ENCODE measurements at places on chromosomes 13 and 19.

DNA sequence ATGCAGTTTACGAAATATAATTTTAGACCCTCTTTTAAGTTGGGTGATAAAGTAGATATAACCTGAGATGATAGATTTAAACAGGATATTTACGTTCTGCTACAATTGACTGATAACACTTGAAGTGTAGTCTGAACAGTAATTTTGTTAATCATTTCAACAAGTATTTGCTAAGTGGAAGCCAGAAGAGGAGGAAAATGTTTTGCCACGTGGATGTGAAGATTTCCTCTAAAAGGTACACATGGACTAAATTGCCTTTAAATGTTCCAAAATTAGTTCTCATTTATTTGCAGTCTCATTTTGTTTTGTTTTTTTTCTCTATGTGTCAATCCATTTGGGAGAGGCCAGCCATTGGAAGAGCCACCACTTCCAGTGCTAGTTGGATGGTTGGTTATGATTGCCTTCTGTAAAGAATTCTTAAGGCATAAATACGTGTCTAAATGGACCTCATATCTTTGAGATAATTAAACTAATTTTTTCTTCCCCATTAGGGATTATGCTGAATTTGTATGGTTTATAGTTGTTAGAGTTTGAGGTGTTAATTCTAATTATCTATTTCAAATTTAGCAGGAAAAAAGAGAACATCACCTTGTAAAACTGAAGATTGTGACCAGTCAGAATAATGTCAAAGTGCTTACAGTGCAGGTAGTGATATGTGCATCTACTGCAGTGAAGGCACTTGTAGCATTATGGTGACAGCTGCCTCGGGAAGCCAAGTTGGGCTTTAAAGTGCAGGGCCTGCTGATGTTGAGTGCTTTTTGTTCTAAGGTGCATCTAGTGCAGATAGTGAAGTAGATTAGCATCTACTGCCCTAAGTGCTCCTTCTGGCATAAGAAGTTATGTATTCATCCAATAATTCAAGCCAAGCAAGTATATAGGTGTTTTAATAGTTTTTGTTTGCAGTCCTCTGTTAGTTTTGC, 2.8 kb downstream of the MIR17HG start:
- DNase-seq: no peak

DNA sequence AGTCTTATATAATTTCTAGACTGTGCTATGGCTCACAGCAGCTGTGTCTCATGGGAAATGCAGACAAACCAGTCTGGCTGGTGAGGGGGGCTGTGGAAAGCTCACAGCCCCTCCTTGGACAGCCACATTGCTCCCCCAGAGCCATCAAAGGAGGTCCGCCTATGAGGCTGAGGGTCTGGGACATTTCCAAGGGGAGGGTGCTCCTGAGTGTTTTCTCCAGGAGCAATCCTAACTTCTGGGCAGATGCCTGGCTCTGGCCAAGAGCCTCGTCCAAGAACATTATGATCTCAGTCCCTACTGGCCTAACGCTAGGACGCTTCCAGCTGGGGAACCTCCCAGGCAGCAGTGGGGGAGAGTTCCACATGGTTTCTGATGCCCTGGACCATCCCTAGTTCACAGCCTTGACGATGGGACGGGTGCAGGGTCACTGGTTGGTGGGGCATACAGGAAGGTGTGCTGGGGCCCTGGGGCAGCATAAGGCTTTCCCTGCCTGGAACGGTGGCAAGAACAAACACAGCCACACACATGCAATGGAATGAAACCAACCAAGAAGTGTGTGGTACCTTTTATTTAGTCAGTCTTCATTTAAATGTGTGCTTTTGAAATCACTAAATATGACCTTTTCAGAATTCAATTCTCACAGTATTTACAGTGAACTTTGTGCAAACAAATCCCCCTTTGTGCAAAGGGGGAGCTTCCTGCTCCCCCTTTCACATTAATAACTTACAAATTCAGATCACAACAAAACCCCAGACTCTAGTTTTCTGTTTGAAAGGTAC, 60.6 kb downstream of the CDADC1 start:
- DNase-seq: no peak

DNA sequence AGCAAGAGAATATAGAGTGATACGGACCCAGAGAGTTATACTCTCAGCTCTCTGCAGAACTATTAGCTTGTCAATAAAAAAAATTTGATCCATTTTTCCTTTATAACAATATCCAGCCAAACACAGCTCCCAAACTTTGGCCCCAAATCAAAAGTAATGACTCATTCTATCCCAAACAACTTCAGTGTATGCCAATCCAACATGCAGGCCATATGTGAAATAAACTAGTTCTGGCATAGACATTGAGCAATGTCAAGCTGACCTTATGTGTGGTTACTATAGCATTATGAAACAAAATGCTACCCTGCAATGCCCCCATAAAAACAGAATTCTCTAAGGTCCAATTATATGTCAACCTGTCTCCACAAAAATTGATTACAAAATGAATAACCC, 209.5 kb downstream of the DNAJC15 start:
- DNase-seq: no peak

- peak; percentile 40 for DNase-seq
Observed at GRCh38 chr19:1624458-1624857, 19.2 kb upstream of the UQCR11 start.
